ENCODE measurements at places on chromosomes 13 and 19.

GRCh38 chr19:18894254-18895037 lies 1.5 kb downstream of the CERS1 start:
- DNase-seq: no peak

- no peak for DNase-seq
These were observed 39.4 kb downstream of the ADPRHL1 start for GRCh38 chr13:113413898-113414282.

DNA sequence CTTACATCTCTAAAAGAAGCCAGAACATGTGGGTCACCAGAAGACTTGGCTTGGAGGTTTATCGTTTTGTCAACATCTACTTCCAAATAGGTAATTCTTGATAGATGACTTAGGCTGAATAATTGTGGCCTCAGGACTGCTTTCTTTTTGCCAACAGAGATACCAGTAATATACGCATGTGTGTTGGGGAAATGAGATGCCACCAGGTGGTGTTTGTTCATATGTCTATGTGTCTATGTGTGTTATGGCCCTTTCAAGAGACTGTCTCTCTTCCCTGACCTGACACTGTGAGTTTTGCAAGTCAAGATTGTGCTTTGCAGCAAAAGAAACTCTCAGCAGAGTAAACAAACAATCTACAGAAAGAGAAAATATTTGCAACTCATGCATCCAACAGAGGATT lies 31.6 kb upstream of the METTL21C start:
- no peak for DNase-seq

DNA sequence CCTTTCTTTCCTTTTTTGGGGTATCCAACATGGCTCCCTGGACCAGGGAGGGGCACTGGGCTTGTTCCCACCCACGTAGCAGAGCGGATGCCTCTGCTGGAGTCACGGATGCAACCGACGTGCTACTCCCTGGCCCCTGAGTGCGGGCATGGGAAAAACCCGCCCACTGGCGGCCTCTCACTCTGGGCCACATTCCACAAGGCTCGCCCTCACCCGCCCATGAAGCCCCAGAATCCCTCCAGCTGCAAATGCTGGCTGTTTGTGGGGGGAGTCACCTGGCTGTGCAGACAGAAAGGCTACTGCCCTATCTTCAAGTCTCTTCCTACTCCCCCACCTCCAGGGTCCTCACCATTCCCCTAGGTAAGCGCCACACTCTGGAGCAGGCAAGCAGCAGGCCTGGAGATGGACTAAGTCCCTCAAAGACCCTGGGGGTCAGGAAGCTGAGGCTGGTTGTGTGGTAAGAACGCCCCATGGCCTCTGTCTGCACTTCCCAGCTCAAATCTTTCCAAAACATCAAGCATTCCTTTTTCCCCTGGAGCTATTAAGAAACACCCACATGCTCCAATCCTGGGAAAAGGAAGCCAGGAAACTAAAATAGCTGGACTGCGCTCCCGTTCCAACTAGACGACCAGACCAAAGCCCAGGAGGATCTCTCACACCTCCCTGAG lies 17.9 kb upstream of the EPHX3 start:
- DNase-seq: no peak

GRCh38 chr13:71867131-71867814 lies at the start of gene DACH1:
TSS of gene DACH1 (minus strand) at chr13:71867204.
- no peak for DNase-seq

DNA sequence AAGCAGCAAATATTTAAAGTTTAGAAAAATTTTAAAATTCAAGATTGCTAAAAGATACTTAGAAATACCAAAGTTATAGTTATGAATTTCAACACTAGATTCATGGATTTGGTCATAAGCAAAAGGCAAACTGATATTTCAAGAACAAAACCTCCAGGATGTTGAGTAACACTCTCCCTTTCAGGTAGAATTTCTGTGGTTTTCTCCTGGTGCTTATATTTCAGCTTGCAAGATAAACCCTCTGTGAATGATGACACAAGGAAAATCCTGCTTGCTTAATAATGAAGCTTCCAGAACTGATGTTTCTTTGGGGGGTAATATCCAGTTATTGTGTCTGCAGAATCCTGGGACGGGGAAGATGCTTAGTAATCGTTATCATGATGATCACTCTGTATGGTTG lies 320.3 kb upstream of the EDNRB start:
- DNase-seq: no peak

DNA sequence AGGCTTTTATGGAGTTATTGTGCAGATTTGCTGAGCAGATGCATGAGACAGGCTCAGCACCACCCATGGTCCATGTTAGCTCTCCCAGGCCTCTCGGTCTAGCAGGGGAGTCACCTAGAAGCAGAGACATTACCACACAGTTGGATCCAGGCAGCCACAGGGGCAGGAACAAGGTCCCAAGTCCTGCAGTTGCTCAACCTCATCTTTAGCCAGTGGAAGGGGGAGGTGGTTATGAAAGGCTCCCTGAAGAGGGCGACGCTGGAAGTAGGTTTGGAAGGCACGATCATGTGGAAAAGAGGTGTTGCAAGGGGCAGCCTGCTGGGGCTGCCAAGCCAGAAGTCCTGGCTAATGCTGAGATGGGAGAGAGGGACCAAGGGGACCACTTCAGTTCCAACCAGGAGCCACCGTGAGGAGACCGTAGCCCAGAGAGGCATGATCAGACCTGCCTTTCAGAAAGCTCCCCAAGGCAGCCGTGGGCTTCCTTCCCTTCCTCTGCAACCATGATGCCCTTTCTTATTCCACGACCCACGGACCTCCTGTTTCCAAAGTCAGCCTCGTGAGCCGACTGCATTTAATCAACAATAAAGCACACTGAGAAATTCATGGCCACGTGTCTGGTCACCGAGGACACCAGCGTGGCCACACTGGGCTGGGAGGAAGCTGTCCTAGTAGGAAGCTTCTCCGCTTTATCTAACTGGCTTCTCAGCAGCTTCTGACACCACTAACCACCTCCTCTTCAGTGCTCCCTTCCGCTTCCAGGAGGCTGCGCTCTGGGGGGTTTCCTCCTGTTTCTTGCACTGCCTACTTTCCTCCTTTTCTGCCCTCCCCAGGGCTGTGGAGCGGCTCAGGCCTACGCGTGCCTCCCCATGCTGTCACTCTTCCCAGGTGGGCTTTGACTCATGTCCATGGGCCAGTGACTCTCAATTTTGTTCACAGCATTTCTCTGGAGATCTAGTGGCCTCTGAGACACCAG lies 2.6 kb downstream of the AP1M1 start:
- DNase-seq: no peak

GRCh38 chr19:29896802-29897201 lies 45.2 kb upstream of the URI1 start:
- no peak for DNase-seq

GRCh38 chr19:4149518-4150288 lies 3.7 kb upstream of the CREB3L3 start:
- no peak for DNase-seq

DNA sequence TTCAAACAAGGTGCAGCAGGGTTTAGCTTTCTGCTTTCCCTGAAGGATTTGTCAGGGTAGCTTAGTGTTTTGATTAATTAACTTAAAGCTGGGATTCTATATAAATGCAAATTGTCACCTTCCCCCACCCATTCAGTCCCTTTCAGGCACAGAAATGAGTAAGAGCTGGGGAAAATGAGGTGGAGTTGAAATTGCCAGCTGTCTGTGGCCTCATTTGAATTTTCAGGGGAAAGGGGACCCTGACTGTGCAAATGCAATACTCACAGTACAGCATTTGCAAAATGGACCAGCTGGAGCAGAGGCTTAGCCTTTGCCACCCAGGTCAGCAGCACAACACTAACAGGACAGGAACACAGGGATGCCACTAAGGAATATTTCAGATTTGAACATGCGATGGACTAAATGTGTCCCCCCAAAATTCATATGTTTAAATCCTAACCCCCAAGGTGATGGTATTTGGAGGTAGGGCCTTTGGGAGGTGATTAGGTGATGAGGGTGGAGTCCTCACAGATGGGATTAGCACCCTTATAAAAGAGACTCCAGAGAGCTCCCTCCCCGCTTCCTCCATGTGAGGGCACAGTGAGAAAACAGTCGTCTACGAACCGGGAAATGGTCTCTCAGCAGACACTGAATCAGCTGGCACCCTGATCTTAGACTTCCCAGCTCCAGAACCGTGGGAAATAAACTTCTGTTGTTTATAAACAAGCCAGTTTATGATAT lies 59.5 kb upstream of the CYSLTR2 start:
- no peak for DNase-seq

GRCh38 chr19:14563989-14564651 lies 7.7 kb downstream of the NDUFB7 start:
- no peak for DNase-seq

- no peak for DNase-seq
These were observed 25.4 kb downstream of the COMMD6 start for GRCh38 chr13:75512253-75512652.

DNA sequence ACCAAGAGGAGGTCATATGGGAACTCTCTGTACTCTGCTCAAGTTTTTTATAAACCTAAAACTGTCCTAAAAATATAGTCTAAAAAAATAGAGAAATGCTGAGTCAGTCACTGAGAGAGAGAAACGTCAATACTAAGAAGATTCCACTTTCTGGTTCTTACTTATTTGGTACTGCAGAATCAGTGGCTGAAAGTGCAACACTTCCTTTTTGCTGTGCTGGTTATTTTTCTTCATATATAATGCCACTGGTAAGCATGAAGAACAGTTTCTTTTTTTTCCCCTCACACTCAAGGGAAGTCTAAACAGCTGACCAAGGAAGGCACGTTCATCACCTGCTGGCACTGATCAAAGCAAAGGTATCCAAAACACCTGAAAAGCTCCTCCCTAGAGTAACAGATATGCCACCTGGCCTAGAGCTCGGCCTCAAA lies 44.3 kb upstream of the N4BP2L1 start:
- no peak for DNase-seq

DNA sequence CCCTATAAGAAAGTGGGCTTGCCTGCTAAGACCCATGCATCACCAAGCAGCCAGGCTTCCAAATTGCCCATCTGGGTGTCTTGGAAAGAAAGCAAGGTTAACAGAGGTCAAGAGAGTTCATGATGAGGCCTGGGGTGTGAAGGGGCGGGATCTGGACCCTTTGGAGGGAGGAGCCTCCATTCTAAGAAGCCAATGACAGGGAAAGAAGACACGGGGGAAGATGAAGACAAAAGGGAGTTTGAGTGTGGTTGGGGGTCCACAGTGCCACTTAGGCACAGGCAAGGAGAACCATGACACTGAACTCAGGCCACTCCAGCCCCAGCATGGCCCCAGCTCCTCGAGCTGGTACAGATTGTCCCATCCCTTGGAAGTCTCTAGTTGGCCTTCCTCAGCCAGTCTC lies 350.2 kb upstream of the TSHZ3 start:
- no peak for DNase-seq

GRCh38 chr13:42895776-42896175 lies 96.3 kb downstream of the EPSTI1 start:
- no peak for DNase-seq

DNA sequence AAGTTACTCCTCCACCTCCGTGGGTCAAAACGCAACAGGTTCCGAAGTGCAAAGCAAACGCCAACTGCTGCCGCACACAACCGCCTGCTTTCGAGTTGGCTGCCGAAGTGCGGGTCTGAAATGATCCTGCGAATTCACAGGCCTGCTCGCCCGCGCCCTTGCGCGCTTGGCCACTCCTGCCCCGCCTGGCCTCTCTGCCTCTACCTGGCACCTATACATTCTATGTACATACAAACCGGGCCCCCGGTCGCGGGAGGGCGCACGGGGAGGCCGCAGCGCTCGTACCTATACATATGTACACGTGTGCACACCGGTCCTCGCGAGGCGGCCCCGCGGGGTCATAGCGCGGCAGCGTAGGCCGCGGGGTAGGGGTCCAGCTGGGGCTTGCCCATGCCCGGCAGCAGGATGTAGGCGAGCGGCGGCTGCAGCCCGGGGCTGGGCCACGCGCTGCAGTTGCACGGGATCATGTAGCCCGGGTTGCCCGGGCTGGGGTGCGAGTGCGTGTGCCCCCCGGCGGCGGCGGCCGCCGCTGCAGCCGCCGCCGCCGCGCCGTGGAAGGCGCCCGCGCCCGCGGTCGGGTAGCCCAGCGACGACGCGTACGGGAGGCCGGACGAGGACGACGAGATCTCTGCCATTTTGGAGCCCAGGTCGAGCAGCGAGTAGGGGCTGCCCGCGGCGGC lies 1.3 kb downstream of the SOX21 start:
- DNase-seq: no peak

DNA sequence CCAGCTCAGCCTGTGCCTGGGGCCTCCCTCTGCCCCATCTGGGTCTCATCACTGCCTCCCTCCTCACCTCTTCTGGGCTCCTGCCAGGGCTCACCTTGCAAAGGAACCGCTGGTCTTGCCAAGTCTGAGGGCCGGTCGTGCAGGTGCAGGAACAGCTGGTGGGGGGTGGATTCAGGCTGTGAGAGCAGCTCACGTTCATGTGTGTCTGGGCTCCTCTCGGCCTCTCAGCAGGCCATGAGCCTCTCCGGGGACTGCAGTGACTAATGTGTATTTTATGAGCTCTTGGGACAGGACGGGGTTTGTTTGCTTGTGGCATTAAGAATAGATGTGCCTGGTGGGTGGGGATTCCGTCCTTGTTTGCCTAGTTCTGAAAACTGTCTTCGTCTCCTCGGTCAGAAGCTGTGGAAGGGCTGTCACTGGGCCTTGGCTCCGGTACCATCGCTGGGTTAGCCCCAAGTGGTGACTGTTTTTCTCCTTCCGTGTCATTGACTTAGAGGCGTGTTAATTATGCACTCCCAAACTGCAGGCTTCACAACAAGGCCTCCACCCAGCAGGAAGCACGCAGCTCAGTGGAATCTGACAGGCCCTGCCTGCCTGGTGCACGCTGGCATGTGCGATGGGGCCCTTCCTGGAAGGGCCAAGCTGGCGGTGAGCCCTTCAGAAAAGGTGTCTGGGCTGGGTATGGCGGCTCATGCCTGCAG lies 77.6 kb downstream of the KDM4B start:
- DNase-seq: no peak

- DNase-seq: no peak
These were observed 33.3 kb downstream of the BRD4 start for GRCh38 chr19:15298847-15299567.

GRCh38 chr19:50341091-50341564 lies 12.0 kb upstream of the KCNC3 start:
- DNase-seq: no peak

- DNase-seq: no peak
These were observed 90.2 kb downstream of the DNAJC15 start for GRCh38 chr13:43113603-43114002.

- DNase-seq: no peak
These were observed 35.6 kb upstream of the ZNF599 start for GRCh38 chr19:34808566-34808965.

- no peak for DNase-seq
These were observed 149.0 kb upstream of the ZNF536 start for GRCh38 chr19:30222992-30223865.

DNA sequence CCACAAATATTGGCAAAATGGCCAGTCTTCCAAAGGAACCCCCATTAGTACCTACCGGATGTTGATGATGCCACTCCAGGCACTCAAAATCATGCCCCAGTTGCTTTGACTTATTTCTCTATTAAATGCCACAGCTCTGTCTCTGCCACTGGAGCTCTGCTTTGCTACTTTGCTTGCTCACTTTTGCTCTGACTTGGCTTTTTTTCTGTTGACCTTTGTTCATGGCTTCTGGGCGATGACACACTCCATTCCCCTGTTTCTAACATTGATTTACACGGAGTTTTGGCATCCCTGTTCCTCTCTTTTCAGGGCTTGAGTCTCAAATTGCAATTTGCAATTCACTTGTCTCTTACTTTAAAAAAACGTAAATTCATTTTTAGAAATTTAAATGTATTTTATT lies 217.1 kb upstream of the SPRY2 start:
- no peak for DNase-seq

All from stimulated activated CD8-positive, alpha-beta memory T cell treated with anti-CD3 and anti-CD28 coated beads, Interleukin-15, amount 100 ng/mL, for 1 hour (primary cell).